Activated CD4-positive, alpha-beta T cell treated with anti-CD3 and anti-CD28 coated beads for 4 hours (primary cell): ENCODE measurements at places on chromosomes 4 and X.
A peak's percentile ranks its signal among the peaks of the same experiment; 100 is the strongest.

DNA sequence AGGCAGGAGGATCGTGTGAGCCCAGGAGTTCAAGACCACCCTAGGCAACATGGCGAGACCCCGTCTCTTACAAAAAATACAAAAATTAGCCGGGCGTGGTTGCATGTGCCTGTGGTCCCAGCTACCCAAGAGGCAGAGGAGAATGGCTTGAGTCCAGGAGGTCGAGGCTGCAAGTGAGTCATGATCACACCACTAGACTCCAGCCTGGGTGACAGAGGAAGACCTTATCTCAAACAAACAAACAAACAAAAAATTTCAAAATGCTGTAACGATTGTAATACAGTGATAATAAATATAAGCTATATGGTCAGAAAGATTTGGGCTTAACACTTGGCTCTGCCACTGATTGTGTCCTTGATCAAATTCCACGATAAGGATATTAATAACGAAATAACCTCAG is 24.2 kb downstream of the SLC25A4 start:
- DNase-seq = no peak

- no peak for DNase-seq
Measured at GRCh38 chr4:94342694-94343093, at the start of gene HPGDS. HPGDS (minus strand) TSS chr4:94342836; CDS start chr4:94334629, 8,207 bp downstream.

DNA sequence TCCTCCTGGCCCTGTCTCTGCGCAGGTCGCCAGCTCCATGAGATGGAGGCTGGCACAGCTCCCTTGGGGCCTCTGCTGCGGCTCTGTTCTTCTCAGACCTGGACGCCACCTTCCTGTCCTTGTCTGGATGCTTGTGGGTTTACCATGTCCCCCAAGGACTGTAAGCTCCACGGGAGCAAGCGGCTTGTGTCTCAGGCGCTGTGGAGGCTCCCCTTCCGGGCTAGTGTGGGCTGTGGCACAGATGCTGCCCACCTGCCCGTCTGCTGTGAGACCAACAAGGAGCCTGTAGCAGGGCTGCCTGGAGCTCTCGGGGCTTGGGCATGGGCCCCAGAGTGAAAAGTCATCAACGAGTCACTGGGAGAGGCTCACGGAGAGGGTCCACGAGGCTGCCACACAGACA is 25.2 kb downstream of the NAT8L start:
- no peak for DNase-seq

- no peak for DNase-seq
Measured at GRCh38 chr4:169826634-169827187, 69.0 kb upstream of the HPF1 start.

DNA sequence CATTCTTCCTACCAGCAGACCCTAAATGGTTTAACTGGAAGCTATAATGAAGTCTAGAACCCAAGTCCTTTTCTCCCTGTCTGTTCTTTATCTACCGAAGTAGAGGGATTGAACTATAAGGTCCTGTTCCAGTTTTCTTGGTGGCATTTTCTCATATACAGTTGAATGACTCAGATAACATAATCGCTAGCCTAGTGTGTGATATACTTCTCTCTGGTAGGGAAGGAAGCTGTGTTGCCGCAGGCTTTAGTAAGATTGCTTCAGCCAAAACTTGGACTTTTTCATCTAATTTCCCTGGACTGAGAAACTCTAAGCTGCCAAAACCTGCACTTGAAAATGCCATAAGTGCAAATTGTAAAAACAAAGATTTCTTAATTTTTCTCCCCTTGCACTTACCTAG is 123.4 kb downstream of the NWD2 start:
- no peak for DNase-seq

DNA sequence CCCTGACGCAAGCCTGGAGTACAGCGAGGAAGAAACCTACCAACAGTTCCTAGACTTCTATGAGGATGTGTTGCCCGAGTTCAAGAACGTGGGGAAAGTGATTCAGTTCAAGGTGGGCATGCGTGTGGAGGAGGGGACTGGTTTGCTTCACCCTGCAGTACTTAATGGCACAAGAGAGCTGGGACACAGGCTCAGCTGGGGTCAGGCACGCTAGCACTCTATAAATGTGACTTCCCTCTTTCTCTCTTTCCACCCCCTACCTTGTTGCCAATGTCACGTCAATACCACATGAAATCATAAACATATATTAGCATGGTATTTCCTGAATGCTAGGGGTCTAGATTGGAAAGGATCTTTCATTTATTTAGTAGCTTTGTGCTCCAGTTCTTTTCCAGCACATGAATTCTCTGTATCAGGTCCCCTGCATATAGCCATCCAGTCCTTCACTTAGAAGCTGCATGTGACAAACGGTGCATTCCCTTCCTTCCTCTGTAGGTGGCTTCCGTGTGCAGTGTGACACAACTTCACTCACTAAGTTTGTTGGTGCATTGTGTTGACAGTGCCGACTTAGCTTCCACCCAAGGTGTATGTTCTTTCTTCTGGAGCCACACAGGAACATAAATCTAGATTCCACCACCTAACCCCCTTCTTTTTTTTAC is 25.6 kb downstream of the ZRSR2 start:
- no peak for DNase-seq

DNA sequence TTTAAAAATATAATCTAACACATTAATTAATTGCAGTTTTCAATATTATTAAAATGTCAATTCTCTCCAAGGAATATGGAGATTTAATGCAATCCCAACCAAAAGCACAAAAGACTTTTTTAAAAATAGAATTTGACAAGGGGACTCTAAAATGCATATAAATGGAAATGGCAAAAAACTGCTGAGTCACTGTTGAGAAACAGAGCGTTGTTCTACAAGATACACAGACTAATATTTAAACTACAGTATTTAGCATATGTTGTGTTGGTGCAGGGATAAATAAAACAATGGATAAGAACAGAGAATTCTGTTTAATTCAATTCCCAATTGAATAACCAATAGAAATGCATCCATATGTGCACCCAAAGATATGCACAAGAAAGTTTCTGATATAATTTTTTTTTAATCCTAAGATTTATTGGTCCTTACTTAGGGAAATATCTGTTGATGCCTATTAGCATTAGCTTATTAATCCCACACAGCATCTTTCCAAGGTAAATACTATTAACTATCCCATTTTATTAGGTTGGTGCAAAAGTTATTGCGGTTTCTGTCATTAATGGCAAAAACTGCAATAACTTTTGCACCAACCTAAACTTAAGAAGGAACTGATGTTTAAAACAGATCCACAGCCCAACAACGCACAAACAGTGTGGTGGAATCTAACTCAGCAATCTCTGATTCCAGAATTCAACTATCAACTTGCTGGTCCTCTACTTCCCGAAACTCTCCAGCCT is 86.8 kb upstream of the VEGFC start:
- no peak for DNase-seq

- DNase-seq = no peak
Measured at GRCh38 chr4:111681751-111682150, 463.5 kb upstream of the FAM241A start.

- DNase-seq = peak; percentile 62
Measured at GRCh38 chr4:48779095-48779997, 733 bp downstream of the FRYL start.

DNA sequence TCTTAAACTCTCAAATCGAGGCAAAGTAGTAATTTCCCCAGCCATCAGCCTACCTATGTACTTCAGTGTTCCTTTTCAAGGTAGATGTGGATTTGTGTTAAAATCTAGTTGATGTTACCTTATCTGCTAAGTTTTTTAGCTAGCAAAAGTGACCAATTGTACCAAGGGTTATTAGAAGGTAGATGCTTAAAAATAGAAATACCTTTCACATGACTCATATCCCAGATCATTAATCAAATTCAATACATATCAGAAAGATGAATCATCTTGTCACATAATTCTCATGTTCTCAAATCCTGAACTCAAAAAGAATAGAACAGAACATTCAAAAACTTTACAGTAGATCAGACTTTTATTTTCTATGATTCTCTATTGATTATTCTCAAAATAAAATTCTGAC is 3.5 kb downstream of the ENAM start:
- DNase-seq = no peak

DNA sequence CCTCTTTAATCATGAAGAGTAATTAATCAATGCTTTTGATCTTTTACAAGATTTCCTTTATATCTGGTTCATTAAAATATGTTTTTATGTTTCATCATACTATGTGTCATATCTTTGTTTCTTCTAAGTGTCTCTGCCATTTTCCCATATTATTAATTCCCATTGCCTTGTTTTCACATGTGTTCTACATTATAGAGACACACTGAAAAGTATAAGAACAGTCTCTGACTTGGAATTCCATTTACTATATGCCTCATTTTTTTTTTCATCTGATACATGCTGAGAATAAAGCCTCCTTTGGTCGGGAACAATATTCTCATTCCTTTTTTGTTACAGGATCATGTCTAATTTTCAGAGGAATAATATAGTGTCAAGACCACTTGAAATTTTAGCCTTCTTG is 4.3 kb downstream of the BANK1 start:
- DNase-seq = no peak
